T-helper 17 cell (primary cell): ENCODE measurements at places on chromosomes 2 and 18.

DNA sequence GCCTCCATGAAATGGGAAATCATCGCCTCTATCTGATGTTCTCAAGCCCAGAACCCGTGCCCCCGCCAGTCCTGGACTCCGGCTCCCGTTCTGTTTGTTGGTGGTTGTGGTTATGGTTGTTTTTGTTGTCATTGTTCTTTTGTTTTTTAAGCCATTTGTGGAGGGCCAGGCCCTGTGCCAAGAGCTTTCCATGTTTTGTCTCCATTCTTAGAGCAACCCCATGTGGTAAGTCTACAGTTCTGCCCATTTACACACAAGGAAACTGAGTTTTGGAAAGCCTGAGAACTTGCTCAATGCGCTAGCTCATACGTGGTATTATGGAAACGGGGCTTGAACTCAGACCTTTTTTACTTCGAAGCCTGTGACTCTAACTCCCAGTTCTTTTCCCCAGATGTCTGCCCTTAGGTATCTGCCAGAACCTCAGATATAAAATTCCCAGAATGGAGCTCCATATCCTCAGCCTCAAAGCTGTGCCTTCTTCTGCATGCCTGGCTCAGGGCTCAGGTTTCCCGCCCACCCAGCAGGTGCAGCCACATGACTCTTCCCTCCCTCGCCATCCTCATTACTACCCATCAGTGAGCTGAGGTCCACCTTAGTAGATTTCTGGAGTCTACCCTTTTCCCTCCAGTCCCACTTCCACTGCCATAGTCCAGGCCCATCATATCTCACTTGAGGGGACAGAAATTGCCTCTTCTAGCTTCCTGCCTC lies 194.1 kb downstream of the KLHL29 start:
- no peak overlapping the region for H3K4me3 ChIP-seq
- DNase-seq, result no peak
- H3K27me3 ChIP-seq, result no peaks in the 10 kb centered on the region
- H3K36me3 ChIP-seq, result no peaks in the 10 kb centered on the region
- H3K4me1 ChIP-seq, result no peaks in the 10 kb centered on the region
- H3K27ac ChIP-seq, result no peak overlapping the region

DNA sequence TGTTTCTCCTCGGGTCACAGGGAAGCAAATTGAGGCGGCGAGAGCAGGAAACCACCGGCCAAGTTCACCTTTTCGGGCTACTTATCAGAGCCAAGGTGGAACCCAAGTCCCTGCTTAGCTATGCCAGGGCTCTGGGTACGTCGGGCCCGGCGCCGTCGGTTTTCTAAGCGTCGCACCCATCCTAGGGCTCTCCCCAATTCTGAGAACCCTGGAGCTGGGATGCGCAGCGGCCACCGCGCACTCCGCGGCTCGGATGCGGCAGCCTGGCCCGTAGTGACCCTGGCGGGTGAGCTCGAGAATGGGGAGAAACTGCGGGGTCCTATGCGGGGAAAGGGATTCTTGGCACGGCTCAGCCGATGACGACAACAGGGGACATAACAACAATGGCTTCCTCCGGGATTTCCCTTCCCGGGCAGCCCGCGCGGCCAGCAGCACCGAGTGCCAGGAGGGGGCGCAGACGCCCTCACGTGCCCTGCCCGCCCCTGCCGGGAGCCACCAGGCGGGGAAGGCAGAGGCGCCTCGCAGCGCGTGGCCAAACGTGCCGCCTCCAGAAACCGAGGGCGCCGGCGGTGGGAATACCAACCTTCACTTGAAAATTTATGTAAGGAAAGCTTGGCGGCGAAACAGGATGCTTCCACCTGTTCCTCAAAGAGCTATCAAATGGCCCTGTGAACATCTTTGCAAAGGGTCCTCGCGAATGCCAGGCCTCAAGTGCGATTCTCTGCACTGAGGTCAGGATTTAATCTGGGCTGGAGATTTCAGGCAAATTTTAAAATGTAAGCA lies 2.1 kb upstream of the SLC30A3 start:
- peaks cover 20% of the 10 kb centered on the region for H3K36me3 ChIP-seq
- H3K4me1 ChIP-seq, result peaks cover 30% of the 10 kb centered on the region
- peak overlapping the region; percentile 99 for H3K4me3 ChIP-seq
- DNase-seq, result peak; percentile 60
- H3K27ac ChIP-seq, result peak overlapping the region; percentile 82

- DNase-seq, result no peak
- H3K4me3 ChIP-seq, result no peak overlapping the region
- no peak overlapping the region for H3K27ac ChIP-seq
- H3K4me1 ChIP-seq, result peaks cover 30% of the 10 kb centered on the region
- peaks cover 3% of the 10 kb centered on the region for H3K36me3 ChIP-seq
Measured at GRCh38 chr2:229909090-229909489, 12.7 kb downstream of the TRIP12 start.

DNA sequence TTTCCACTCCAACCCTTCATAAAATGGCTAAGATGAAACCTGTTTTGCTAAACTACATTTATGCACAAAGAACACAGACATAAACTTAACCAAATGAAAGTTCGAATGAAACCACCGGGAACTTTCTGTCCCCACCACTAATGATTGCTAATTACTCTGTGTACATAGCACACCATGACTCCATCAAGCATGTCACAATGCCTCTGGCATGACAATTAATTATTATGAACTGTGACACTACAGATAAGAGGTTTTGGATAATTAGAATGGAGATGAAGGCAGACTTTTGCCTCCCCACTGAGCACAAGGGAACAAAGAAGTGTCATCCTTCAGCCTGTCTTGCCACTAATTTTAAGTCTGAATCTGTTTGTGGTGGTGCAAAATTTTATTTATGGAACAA lies 1.5 kb downstream of the DAPL1 start:
- H3K4me1 ChIP-seq, result peaks cover 3% of the 10 kb centered on the region
- H3K27ac ChIP-seq, result no peak overlapping the region
- no peaks in the 10 kb centered on the region for H3K36me3 ChIP-seq
- DNase-seq, result no peak
- no peak overlapping the region for H3K4me3 ChIP-seq

- peaks cover 27% of the 10 kb centered on the region for H3K4me1 ChIP-seq
- H3K27ac ChIP-seq, result peak overlapping the region; percentile 97
- DNase-seq, result peak; percentile 58
- no peaks in the 10 kb centered on the region for H3K27me3 ChIP-seq
Measured at GRCh38 chr2:64654063-64654811, 524 bp upstream of the SERTAD2 start.

GRCh38 chr2:112577756-112578155 lies 6.7 kb upstream of the CHCHD5 start:
- peaks cover 6% of the 10 kb centered on the region for H3K36me3 ChIP-seq
- H3K4me3 ChIP-seq, result no peak overlapping the region
- no peak for DNase-seq
- H3K4me1 ChIP-seq, result peaks cover 5% of the 10 kb centered on the region
- H3K27me3 ChIP-seq, result no peaks in the 10 kb centered on the region

- no peak for DNase-seq
- H3K36me3 ChIP-seq, result no peaks in the 10 kb centered on the region
- peaks cover 21% of the 10 kb centered on the region for H3K4me1 ChIP-seq
- no peaks in the 10 kb centered on the region for H3K27me3 ChIP-seq
Measured at GRCh38 chr2:218263817-218264641, 3.2 kb downstream of the GPBAR1 start.

- DNase-seq, result no peak
- H3K4me1 ChIP-seq, result no peaks in the 10 kb centered on the region
- H3K4me3 ChIP-seq, result no peak overlapping the region
- H3K27me3 ChIP-seq, result peaks cover 33% of the 10 kb centered on the region
Measured at GRCh38 chr2:624096-624495, 53.1 kb downstream of the TMEM18 start.
